ENCODE measurements at places on chromosomes 13 and 19.

- DNase-seq = peak; percentile 59
Observed at GRCh38 chr19:16185768-16186123, 536 bp downstream of the FAM32A start.

DNA sequence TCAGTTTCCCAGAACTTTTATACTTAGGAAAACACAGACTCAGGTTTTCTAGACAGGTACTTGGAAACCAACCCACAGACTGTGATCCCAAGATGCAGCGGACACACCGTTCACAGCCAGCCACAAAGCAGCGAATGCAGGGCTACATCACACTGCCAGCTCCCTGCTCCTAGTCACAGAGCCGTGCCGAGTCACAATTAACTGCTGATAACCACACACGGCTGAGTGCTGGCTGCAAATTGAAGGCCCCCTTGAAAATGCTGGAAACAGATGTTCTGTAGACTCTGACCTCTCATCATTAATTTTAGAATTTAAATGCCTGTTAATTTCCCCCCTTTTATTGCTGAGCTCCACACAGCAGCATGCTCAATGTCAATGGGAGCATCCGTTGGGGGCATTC lies 78.6 kb upstream of the SIAH3 start:
- DNase-seq = no peak

DNA sequence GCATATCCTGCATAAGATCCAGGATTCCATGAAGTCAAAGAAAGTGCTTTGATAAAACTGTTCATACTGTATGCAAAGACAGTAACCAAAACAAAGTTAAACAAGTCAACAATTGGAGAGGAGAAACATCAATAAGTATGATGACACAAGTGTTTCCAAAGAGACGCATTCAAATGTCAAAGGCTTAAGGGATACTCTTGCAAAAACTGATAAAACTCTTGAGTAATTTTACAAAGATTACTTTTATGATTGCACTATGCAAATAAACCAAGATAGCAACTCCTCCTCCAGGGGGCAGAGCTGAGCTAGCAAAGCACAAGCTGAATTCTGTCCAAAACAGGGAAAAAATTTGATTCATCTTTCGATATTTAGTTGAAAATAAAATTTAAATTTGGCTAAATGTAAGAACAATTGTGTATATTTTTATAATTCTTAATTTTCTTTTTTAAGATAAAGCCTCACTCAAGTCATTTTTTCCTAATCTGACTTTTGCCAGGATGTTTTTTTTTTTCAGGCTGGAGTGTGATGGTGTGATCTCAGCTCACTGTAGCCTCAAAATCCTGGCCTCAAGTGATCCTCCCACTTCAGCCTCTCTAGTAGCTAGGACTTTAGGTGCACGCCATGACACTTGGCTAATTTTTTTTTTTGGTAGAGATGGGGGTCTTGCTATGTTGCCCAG lies 84.0 kb downstream of the MZT1 start:
- DNase-seq = peak; percentile 66

- no peak for DNase-seq
Observed at GRCh38 chr13:101327871-101328270, 88.4 kb downstream of the NALCN start.
